ENCODE measurements at places on chromosomes 16 and 17.

DNA sequence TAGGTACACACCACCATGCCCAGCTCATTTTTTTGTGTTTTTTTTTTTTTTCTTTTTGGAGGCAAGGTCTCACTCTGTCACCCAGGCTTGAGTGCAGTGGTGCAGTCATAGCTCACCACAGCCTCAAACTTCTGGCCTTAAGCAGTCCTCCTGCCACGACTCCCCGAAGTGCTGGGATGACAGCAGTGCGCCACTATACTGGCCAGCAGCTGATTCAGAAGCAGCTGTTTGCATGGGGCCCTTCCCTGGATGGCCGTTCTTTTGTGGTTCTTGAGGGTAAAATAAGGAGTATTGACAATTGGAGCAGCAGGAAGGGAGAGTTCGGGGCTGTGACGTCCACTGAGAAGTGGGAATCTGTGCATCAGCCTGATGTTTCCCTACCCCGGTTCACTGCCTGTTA is 41.6 kb downstream of the KIAA0513 start:
- no peak for DNase-seq

GRCh38 chr17:50026837-50027171 is 29.1 kb upstream of the ITGA3 start:
- no peak for DNase-seq

- no peak for DNase-seq
Measured at GRCh38 chr17:73936908-73937627, 266.4 kb upstream of the RPL38 start.

DNA sequence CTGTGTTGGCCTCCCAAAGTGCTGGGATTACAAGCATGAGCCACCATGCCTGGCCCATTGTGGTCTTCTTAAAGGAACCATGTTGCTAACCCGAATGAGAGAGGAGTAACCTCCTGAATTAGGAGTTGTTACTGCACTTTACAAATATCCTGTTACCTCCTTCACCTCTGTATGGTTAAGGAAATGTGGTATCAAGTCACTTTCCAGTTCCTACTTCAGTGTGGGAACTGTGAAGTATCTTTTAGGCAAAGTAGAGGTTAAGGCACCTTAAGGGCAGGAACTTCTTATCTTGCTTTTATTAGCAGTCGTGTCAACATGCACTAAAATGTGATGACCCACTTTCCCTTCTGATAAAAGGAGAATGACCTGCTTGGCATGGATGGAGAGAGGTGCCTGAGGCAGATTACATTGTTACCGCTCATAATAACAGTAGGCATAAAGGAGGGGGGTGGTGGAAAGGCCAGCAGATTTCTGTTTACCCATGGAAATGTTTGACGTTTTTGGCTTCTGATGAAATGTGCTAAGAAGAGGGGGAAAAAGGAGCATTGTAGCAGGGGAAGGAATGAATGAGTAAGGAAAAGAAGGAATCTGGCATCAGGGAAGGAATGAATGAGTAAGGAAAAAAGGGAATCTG is 28.5 kb downstream of the FTO start:
- no peak for DNase-seq

DNA sequence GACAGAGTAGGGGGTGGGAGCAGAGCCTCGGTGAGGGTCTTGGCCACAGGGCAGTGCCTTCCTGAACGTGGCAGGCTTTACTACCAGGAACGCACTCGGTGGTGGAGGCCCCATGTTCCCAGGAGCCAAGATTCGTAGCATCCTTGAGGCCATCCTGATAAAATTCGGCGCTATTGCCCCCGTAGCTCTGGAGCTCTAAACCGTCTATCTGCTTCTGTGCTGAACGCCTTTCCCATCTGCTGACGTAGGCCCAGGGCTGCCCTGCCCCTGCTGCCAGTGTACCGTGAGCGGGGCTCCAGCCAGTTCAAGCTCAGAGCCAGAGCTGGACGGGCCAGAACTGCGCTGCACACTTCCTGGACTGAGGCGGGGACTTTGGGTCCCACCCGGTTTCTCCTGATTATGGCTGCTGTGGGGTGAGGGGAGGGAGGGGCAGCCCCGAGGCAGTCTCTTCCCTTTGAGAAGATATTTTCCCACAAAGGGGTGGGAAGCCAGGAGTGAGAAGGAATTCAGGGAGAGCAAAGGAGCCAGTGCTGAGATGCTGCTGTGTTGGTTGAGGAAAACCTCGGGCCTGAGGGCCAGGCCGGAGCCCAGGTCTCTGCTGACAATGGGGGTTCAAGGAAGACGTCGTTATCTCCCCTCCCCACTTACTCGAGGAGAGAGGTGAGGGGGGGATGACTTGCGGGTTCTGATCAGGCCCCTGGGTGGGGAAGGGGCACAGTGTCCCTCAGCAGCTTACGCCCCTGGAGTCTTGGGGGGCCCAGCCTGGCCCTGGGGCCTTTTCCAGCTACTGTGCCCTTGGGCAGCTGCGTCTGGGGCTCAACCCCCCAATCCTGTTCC is 29.4 kb downstream of the OR1D5 start:
- no peak for DNase-seq

DNA sequence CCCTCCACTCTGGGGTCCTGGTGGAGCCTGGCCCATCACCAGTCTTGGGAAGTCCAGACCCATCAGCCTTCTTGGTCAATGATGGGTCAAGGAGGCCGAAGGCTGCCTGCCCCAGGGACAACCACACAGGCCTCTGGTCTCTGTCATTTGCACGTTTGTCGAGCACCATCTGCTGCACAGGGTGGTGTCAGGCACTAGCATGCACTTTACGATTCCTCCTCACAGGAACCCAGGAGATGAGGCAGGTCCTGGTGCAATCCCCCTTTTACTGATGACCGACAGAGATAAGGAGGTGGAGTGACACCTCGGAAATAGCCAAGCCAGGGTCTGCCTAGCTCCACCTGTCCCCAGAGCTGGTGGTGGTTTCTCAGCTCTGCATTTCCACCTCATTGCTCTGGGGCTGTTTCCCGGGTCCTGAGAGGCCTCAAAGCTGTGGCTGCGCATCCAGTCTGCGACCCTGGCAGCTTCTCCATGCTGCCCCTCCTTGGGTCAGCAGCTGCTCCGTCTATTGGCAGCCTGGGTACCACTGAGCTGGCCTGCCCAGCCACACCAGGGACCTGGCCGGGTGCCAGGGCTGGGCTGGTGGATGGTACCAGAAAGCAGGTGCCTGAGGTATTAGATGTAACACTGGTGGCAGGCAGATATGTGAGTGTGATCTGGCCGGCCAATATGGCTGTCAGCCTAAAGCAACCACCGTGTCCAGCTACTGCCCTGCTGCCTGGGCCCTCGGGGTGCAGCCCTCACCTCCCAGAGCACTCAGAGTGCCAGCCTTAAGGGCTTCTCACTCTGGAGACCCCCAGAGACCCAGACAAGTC is 10.0 kb downstream of the MMP15 start:
- no peak for DNase-seq

DNA sequence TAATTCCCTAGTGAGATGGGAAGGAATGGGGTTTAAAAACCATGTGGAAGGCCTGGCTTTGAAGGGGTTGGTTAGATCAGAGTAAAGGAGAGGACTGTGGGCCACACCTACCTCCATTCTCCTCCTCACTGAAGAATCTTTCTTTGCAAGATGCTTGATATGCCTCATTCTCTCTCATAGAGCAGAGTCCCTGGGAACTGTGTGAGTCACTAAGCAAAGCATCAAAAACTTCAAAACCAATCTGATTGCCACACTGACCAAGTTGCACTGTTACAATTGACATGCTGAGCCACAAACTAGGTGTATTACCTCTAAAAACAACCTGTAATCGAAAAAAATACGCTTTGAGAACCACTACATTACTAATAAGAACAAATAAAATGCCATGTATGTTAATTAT is 2.0 kb downstream of the TUBD1 start:
- no peak for DNase-seq

- no peak for DNase-seq
Measured at GRCh38 chr17:73595479-73595878, 48.8 kb downstream of the SDK2 start.

Measured in cortex of kidney (tissue), 1 donor.